Stimulated activated CD8-positive, alpha-beta memory T cell treated with anti-CD3 and anti-CD28 coated beads, Interleukin-7, amount 100 ng/mL, for 1 hour (primary cell): ENCODE measurements at places on chromosomes 11 and 22.

DNA sequence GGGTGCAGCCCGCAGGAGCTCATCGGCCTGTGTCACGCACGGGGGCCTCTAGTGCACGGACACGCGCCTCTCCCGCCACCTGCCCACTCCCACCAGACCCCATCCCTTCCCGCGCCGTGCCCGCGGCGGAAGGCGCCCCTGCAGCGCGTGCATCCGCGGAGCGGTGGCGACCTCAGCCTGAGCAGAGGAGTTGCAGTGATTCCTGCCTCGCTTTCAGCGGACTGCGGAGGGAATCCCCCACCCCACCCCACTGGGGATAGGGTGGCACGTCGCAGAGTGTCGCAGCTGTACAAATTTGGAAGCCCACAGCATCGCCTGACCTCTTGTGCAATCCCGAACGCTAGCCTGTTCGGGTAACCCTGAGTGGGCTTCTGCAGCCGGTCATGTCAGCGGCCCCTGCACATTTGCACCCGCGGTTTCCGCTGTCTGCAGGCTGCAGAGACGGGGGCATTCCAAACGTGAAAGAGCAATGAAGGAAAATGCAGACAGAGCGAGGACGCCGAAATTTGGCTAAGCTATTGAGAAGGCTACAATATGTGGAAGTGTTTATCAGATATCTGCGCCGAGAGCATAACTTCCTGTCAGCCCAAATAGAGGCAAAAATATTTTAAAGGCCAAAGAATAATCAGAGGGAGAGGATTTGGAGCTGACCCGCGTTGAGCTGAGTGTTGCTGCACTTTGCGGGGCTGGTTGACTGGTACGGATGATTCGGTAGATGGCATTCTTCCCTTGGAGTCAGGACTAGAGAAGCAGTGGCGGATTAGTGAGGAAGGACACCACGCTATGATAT lies 617 bp upstream of the ARHGAP20 start:
- DNase-seq, result no peak

DNA sequence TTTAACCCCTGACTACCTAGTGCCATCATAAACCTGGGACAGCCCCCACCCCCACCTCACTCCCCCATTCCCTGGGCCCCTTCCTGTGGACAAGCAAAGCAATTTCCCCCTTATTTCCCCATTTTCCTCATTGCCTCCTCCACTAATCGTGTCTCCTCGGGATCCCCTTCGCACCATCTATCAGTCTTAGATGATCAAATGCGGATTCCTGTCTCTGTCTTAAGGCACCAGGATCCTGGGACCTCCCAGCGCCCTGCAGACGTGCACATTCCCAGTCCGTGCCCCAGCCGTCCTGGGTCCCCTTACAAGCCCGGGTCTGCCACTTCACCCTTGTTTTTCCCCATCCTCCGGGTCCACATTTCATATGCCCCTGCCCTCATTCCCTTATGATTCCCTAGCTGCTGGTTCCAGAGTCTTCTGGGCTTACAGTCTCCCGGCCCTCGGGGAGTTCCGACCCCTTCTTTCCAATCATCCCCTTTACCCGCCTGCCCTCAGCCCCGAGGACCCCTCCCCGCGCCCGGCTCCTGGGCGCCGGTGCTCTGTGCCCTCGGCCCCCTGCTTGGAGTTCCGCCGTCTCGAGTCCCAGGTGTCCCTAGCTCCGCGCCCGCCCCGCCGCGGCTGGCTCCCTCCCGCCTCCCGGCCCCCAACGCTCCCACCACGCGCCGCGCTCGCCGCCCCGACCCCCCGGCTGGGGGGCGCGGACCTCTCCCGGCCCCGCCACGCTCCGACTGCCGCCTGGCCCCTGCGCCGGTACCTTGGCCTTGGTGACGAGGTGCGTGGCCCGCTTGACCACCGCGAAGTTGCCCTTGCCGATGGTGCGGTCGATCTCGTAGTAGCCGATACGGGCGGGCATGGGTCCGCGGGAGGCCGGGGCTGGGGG lies 599 bp downstream of the SIK3 start:
- DNase-seq, result no peak

- no peak for DNase-seq
These were observed 592.4 kb downstream of the TBC1D22A start for GRCh38 chr22:47354668-47355387.

DNA sequence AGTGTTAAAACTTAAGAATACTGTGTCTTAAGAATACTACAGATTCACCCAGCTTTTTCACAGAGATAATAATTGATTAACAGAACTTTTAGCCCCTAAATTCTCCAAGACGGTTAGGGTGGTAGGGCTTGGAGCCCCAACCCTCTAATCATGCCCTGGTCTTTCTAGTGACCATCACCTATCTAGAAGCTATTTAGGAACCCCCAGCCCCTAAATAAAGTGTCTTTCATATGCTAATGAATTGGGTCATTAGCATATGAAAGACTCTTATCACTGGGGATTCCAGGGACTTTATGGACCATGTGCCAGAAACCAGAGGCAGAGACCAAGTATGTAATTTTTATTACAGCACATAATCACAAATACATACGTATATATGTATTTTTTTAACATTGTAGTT lies 999.7 kb upstream of the RAG2 start:
- no peak for DNase-seq

- no peak for DNase-seq
These were observed 21.7 kb downstream of the CD5 start for GRCh38 chr11:61123775-61124571.

DNA sequence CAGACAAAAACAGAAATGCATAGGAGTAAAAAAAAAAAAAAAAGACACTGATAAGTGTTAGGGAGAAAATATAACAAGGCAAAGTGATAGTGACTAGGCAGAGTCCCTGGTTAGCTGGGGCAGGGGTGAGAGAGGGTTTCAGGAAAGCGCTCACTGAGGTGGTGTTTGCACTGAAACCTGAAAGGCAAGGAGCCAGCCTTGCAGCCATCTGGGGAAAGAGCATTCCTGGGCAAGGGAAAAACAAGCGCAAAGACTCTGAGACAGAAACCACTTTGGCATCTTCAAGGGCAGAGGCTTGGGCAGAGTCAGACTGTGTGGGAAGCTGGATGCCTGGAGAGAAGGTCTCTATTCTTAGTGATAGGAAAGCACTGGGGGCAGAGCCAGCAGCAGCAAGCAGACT lies 14.5 kb downstream of the CLMP start:
- DNase-seq, result no peak

DNA sequence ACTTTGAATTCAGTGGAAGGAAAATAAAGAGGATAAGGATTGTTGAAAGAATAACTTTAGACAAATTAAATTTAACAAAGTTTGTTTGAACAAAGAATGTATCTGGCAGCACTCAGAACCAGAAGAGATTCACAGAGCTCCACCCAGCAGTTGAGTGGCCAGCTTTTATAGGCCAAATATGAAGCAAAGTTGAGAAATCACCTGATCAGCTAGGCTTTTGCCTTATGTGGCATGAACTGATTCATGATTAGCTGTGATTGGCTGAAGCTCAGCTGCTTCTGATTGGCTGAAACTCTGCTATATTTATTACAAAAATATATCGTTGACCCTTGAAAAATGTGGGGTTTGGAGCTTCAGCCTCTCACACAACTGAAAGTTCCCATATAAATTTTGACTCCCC lies 62.6 kb downstream of the PIWIL4 start:
- no peak for DNase-seq

GRCh38 chr11:130204703-130205095 lies 45.1 kb downstream of the ST14 start:
- DNase-seq, result no peak

DNA sequence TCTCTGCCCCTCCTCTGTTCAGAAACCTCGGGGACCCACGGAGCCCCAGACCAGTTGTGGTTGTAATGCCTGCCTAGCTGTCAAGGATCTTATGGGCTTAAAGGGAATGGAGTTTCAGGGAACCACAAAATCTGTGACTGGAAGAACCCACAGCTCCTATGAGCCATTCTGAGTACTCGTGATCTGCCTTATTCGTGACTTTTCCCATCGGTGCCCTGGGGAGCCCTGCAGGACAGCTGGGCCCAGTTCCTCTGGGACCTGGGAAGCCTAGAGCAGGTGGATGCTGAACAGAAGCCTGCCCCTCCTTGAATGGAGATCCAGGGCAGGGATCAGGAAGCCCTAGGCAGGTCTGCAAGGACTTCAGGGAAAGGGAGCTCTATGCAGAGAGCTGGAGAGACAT lies 42.1 kb upstream of the TTC12 start:
- no peak for DNase-seq

DNA sequence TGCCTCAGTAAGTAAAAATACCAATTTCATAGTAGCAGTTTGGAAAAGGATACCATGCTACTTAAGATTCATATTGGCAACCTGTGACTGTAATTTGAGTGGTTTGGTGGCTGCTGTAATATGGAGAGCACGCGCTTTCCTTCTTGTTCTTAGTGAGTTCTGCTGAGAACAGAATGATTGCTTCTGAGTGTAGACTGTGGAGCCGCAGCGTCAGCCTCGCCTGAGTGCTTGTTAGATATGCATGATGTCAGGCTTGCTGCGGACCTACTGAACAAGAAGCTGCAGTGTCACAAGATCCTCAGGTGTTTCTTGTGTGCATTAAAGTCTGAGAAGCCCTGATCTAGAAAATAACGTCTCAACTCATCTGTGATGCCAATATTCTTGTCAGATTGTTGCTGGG lies 143.2 kb downstream of the ARHGAP42 start:
- no peak for DNase-seq

DNA sequence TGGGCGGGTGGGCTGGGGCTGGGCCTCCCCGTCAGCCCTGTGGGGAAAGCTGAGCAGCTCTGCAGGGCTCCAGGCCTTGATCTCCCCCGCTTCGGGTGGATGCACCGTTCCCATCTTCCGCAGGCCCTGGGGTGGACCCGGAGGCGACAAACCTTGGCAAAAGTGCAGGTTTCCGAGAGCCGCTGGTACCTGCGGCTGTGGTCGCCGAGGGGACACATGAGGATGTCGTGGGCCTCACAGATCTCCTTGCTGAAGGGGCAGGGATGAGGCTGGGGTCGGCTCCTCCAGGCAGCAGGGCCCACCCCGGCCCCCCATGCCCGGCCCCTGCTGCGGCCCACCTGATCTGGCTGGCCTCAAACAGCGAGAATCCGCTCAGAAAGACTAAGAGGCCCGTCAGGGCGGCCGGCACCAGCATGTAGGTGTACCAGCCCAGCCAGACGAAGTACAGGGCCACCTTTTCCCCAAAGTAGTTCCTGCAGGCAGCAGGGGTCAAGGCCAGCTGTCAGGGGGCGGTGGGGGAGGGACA lies 11.8 kb downstream of the ANO9 start:
- no peak for DNase-seq

- DNase-seq, result no peak
These were observed 114.7 kb downstream of the CSTPP1 start for GRCh38 chr11:47051217-47051616.

DNA sequence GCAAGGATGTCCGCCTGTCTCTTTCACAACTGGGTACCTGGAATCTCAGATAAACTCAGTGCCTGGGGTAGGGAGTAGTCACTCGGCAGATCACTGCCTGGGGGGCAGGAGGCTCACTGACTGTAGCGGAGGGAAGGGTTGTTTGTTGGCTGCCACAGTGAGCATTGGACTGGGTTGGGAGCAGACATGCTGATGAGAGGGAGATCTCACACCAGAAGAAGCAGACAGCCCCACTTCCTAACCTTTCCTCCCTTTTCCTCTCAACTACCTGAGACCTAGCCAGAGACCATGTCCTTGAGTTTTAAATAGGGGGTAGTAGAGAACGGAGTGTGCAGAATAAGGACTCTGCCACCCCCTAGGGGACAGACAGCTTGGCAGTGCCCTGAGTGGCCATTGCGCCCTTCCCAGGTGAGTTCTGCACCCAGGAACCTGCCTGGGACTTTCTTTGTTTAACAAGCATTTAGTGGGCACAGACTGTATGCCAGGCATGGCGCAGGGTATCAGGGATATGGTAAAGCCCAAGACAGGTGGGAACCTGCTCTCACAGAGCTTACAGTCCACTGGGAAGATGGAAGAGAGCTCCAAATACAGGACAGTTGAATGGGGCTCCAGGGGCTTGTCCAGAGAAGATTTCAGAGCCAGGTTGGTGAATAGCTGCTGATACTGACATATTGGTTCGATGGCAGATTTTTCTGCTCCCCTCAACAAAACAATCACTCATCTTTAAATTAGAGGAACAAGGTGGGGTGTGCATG lies 115.7 kb upstream of the NNMT start:
- DNase-seq, result no peak

GRCh38 chr22:22047266-22047665 lies 64.7 kb upstream of the TOP3B start:
- DNase-seq, result no peak

DNA sequence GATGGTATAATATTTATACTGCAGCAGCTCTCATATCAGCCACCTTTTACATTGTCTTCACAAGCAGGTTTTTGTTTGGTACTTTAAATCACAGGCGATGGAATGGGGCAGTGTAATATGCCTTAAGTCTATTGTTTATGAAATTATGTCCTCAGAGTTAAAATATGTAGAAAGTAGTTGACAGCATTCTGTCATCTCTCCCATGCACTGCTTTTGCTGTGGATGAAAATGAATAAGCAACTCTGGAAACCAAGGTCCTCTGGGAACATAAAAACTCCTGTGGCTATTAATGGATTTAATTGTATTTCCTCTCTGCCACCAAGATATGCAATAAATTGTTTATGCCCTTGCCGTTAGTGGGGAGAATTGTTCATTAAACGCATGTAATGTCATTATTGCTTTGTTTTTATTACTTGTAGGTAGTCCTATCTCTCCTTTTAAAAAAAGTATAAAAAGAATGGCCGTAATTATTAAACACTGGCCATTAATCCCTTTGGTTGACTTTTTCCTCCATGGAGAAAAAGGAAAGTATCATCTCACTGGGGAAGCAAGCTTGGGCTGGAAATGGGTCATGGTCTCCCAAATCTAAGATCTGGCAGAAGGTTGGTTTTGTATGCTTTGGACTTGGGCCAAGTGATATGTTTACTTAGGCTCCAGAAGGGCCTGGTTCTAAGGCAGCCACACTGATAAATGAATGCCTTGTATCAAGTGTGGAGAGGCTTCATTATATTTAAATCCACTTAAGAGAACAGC lies 13.1 kb downstream of the PACS1 start:
- DNase-seq, result no peak

GRCh38 chr22:35587447-35587870 lies 29.7 kb downstream of the MB start:
- no peak for DNase-seq

- no peak for DNase-seq
These were observed 7.3 kb downstream of the PDGFB start for GRCh38 chr22:39237318-39238100.

DNA sequence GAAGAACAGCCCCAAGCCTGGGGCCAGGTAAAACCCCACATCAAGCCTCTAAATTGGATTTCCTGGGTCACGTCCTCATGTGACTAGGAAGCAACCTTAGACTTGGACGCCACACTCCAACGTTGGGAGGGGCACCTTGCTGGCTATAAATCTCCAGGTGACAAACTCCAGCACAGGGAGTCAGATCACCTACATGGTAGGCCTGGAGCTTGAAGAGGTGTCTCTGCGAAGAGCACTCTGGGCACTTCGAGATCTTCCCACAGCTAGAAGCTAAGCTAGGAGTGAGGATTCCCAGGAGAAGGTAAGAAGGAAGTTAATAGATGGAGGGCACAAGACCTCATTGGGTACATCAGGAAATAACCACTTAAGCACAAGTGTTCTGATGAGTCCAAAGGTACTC lies 77.1 kb upstream of the GNAZ start:
- no peak for DNase-seq

- no peak for DNase-seq
These were observed 62.4 kb downstream of the BRD1 start for GRCh38 chr22:49765091-49765771.

GRCh38 chr11:17526326-17526725 lies 17.9 kb downstream of the USH1C start:
- DNase-seq, result no peak

GRCh38 chr22:46894081-46894671 lies 131.7 kb downstream of the TBC1D22A start:
- no peak for DNase-seq
